ENCODE measurements at places on chromosomes 7 and 10.

DNA sequence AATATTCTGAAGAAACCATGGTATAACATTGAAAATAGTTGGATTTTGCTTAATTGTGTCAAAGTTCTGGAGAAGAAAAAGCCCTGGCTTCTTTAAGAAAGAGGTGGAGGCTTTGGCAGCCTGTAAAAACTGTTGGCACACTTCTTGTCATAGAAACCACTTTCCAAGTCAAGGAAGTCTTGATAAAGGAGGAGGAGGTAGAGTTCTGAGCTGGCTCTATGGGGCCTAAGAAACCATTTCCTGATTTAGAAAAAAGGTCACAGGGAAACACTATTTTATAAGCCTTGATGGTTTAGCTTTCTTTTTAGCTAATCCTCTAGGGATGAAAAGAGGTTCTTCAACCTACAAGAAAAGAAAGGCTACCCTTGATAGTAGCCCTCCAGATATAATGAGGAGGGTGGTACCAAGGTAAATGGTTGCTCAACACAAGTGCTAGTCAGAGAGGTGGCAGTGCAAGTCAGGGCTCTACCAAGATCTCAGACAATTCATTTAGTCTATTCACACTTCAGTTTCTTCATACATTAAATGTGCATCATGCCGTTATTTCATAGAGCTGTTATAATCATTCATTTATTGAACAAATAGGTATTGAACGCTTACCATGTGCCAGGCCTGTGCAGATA, 346.9 kb downstream of the RNLS start:
- DNase-seq: no peak

DNA sequence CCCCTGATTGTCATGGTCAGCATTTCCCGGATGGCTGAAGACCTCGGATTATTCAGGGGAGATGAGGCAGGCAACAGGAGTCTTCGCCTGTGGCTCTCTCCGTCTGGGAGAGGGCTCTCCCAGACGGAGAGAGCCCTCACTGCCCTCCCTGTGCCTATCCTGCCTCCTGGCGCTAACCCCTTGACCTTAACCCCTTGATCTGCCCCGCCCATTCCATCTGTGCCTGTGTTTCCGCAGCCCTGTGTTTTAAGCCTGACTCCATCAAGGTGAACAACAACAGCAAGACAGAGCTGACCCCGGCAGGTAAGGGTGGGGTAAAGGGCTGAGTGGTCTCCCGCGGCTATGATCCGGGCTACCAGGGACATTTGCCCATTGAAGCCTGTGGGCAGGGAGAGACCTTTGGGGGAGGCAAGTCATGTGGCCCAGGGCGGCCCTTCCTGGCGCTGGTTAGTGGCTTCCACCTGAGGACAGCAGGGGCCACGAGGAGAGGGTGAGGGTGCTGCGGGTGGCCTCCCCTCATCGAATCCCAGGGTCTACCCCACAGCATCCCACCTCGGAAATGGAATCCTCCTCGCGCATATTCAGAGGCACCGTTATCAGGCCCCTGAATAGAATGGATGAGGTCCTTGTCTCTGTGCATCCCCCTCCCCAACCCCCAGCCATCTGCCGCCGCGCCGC, 4.2 kb upstream of the MUC12 start:
- DNase-seq: no peak

GRCh38 chr7:51198654-51199053, 118.0 kb downstream of the COBL start:
- DNase-seq: no peak

GRCh38 chr7:158585721-158586498, 1.7 kb downstream of the PTPRN2 start:
- no peak for DNase-seq

DNA sequence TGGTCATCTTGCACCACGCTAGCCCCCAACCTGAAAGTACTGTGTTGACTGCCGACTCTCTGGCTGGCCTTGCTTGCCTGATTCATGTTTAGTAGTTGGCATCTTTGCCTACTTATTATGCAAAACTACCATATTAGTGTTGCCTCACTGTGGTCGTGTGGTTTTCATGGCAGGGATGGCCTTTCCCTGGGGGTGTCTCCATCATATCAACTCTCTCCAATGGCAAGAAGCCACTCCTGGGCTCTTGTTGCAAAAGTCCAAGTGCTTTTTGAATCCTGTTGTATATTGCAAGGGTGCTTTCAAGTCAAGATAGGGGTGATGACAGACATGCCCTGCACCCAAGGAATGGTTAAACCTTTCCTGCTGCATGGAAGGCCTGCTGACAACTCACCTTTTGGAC, 39.4 kb downstream of the ABLIM1 start:
- DNase-seq: no peak

GRCh38 chr10:90306187-90306586, 551.7 kb downstream of the HTR7 start:
- DNase-seq: no peak

- no peak for DNase-seq
Measured at GRCh38 chr7:2017914-2018568, 214.7 kb downstream of the MAD1L1 start.

GRCh38 chr7:17340655-17341054, 42.2 kb downstream of the AHR start:
- no peak for DNase-seq

DNA sequence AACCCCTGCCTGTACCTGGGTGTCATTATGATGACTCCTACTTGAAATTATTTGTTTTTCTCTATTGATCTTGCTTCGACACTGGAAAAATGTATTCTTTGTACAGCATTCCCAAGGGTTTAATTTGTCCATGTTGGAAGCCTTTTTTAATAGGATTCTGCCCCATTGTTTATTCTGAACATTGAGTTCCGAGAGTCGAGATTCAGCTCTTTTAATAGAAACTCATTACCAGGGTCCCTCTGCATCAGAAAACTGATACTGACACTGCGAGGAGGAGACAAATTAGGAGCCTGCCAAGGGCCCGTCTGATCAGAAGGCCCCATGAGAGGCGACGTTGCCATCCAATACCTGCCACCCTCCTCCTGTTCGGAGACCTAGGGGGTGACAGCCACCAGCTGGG, 260.5 kb upstream of the ZMIZ1 start:
- DNase-seq: no peak

DNA sequence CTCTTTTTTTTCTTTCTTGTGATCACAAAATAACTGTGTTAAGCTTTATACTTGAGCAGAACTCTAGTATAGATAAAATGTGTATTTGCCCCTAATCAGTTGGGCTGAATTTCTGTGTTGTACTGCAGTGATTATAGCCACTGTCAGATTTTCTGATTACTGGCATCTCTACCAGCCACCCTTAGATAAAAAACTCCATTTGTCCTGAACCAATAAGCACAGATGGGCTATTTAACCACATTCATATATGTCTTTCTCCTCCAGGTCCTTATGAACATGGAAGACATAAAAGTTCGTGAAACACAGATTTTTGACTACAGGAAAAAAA, 38.3 kb downstream of the CFAP58 start:
- no peak for DNase-seq
